ENCODE measurements at places on chromosomes 6 and 20. TPM values are rescaled to one million over a fixed set of nuclear protein-coding genes. Genes with fewer than 3 reads are reported as not detected.

SALL4 gene
- total RNA-seq = 1.4 TPM

CEP85L gene
- total RNA-seq = 1.7 TPM

BFSP1 gene
- 4.0 TPM for total RNA-seq

KCNQ2 gene
- 0.58 TPM for total RNA-seq

EBF4 gene
- total RNA-seq = 2.3 TPM

UBD gene
- total RNA-seq = 0.44 TPM

KCNK15 gene
- 0.32 TPM for total RNA-seq

HLA-DQA1 gene
- total RNA-seq = not detected

PYGB gene
- total RNA-seq = 229 TPM

RHAG gene
- 0.09 TPM for total RNA-seq

DCDC2 gene
- total RNA-seq = 2.5 TPM
